ENCODE measurements at places on chromosomes 11 and 22.

DNA sequence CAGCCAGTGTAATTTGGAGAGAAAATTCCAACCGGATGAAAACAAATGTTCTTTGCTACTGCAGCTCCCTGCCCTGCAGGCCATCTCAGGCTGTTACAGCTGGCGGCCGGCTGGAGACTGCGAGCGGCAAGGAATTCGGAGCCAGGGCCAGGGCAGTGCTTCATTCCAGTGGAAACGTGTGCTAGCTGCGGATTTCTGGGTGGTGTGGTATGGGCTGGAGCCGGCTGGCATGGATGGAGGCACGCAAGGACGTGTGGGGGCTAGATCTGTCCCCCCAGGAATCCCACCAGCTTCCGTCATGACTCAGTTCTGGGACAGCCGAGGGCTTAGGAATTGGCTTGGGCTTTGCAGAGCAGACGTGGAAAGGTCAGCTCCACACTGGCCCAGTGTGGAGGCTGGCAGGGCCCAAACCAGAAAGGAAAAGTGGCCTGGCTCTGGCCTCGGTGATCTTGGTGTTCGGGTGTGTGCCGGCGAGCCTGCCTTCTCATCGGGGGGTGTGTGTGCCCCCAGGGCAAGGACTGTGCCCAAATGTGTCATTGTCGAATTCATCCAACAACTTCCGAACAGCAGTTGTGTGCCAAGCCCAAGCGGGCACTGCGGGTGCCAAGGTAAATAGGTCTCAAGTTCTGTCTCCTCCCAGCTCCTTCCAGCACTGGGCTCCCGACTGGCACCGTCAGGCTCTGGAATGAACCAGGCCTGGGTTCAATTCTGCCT lies 48.1 kb upstream of the SHISAL1 start:
- no peak for DNase-seq

DNA sequence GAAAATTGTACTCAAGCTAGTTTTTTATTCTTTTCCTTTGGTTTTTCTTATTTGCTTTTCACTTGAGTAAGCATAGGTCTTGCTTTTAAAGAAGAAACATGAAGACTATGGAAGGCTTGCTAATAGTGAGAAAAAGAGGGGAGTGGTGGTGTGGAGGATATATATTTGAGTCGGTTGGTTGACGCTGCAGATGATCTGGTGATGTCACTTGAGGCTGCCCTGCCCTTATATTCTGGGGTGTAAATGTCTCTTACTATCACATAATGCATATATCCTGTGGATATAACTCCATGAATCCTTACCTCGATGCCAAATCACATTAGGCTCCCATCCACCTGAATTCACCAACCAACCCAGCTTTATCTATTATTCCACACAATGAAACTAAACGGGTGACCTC lies 2.9 kb downstream of the GRIA4 start:
- DNase-seq, result no peak

DNA sequence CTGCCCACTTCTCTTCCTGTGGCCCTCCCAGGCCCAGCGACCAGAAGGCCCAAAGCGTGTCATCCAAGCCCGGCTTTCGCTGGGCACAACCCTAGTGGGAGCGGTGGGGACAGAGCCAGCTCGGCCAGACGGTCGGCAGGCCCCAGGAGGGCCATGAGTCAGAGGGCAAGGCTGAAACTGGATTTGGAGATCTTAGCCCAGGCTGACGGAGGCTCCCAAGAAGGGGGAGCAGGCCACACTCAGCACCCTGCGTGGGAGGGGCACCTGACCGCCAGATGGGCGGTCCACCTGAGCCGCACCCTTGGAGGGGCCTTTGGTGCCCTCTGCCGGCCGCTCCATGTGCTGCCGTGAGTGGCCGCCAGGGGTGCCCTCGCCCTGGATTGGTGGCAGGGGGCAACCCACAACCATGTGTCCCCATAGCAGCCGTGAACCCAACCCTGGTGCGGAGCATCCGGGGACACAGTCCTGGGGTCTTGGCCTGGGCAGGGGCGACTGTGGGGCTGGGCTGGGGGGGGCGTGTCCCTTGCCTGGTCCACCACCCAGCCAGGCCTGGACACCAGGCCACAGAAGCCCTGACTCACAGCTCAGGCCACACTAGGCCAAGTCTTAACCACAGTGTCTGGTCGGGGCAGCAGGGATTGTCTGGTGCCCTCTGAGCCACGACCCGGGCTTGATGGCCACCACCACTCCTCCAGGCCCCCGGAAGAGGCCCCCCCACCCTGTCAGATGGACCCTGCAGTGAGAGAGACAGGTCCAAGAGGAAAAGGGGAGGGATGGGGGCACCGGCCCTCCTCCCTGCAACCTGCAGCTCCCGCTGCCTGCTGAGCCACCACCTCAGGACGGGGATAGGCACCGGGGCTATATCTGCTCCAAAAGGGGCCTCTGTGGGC lies 19.2 kb upstream of the TALDO1 start:
- peak; percentile 76 for DNase-seq

DNA sequence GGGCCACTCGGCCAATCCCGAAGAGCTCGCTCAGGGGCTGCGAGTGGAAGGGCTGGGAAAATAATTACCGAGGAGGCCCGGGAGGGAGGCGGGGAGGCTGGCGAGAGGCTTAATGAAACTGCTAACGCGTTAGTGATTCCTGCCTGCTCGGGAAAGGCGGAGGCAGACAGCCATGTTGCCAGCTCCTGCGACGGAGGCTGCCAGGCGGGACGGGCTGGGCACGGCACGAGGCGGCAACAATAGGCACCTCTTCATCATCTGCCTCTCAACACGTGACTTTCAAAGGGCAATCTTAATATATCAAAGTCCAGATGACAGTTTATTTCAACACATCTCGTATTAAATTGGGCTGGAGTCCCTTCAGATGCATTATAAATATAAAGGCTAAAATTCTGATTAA lies 68.0 kb upstream of the TCF20 start:
- no peak for DNase-seq

GRCh38 chr11:108160970-108161566 lies 39.7 kb downstream of the ACAT1 start:
- DNase-seq, result no peak

DNA sequence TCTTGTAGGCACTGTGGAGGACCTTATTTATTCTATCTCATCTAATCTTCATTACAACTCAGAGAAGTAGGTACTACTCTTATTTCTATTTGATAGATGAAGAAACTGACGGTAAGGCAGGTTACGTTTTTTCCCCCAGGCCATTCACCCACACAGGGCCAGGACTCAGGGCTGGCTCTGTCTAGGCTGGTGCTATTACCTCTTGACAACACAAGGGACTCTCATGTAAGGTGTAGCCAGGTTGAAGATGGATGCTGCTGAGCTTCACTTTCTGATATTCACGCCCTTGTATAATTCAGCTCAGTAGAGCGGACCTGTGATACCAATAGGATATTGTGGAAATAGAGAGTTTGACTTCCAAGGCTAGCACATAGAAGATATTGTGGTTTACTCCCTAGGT lies 413.1 kb upstream of the NARS2 start:
- DNase-seq, result no peak

- no peak for DNase-seq
These were observed 96.1 kb downstream of the MICAL2 start for GRCh38 chr11:12206529-12206928.

- DNase-seq, result no peak
These were observed 11.4 kb downstream of the GLB1L3 start for GRCh38 chr11:134287561-134287960.

GRCh38 chr22:36772451-36772850 lies 3.5 kb downstream of the IFT27 start:
- no peak for DNase-seq

- DNase-seq, result no peak
These were observed 202.7 kb downstream of the ARHGAP42 start for GRCh38 chr11:100889758-100890157.

Data from effector CD8-positive, alpha-beta T cell (primary cell).